Foreskin fibroblast (primary cell): ENCODE measurements at places on chromosomes 7 and 10.
A peak's percentile ranks its signal among the peaks of the same experiment; 100 is the strongest.

DNA sequence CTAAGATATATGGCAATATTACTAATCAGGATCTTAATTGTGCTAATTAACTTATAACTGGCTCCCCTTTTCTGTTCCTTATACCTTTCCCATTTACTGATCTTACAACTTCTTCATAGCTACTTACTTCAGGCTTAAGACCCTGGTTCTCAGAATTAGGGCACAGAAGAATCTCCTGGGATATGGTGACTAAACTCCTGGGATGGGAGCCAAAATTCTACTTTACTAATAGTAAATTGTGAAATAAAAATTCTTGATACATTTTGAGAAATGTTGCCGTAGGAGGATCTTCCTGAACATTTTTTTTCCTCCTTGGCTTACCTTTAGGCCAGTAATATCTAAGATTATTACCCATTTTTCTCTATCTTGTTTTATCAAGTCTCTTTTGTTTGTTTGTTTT is 309.5 kb downstream of the ATRNL1 start:
- peak; percentile 83 for DNase-seq

- DNase-seq, result no peak
These were observed 35.9 kb upstream of the HDAC9 start for GRCh38 chr7:18459484-18460245.

GRCh38 chr7:116451957-116452729 is 47.4 kb upstream of the CAV2 start:
- DNase-seq, result no peak

- DNase-seq, result no peak
These were observed 975.2 kb upstream of the GHITM start for GRCh38 chr10:83164156-83164555.

GRCh38 chr7:104883248-104883717 is 130.7 kb upstream of the KMT2E start:
- DNase-seq, result no peak

- no peak for DNase-seq
These were observed 46.2 kb downstream of the RGS10 start for GRCh38 chr10:119496273-119496672.

DNA sequence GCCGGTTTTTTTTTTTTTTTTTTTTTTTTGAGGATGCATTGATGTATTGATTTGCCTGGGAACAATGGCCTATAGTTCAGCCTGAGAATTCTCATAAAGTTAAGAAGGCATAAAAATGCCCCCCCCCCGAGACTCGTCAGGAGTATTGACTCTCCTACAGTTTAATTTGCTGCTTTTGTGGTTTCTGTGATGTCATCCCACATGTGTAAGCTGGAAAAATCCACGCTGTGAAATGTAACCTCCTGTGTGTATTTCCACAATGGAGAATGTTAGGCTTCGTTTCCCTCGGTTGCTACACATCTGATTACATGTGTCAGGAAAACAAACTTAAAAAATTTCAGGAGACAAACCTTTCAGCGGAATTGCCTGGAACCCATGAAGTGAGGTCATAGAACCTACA is 117.9 kb downstream of the FANK1 start:
- peak; percentile 68 for DNase-seq

DNA sequence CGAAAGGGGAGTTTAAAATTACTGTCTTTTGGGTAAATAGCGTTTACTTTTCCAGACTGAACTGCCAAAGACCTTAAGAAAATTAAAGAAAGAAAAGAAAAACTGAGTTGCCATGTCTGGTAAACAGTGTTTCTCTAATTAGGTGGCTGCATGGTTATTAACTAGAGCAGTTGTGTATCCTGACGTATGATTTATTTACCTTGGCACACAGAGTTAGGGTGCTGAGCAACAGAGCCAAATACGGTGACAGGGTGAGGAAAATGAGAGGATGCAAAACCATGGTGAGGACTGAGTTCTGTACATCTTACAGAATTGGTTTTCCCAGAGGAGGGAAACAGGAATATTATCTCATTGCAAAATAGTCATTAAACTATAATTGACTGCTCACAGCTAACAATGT is 546.4 kb upstream of the FZD8 start:
- DNase-seq, result no peak

DNA sequence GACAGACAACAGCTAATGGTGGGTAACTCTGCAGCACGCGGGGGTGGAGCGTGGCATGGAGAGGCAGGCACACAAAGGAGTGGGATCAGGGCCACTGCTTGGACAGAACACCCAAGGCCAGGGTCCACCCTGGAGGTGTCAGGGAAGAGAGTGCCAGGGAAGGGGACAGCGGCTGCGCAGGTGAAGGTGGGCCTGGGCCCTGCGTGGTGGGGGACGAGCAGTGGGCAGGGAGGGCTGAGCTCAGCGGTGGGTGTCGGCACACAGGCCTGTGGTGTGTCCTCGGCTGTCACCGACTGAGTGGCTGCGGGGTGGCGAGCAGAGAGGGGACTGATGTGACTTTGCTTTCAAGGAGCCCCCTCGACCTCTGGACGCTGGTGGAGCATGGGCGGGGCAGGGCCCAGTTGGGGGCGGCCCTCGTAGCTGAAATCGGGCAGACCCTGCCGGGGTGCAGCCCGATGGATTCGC is 8.4 kb upstream of the SCART1 start:
- DNase-seq, result no peak

DNA sequence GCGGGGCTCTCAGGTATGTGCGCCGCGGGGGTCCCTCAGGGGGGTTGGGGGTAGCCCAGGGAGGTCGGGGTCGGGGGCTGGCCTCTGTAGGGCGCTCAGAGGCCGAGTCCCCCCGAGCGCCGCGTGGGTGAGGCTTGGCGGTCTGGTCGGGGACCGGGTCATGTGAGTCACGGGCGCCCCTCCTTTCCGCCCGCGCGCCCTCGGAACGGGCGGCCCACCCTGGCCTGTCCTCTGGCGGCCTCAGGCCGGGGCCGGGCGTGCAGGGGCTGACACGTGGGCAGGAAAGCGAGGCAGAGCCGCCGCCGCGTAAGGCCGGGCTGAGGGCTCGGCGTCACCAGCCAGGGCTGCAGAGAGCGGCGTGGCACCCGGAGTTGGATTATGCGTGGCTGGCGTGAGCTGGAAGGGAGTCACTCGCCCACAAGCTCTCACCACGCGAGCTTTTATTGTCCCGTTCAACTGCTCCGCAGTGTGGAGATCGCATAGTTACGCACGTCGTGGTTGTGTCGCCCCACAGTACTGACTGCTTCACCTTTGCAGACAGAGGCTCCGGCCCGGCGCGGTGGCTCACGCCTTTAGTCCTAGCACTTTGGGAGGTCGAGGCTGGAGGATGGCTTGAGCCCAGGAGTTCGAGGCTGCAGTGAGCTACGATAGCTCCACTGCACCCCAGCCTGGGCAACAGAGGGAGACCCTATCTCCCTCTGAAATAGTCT is 385 bp downstream of the SHLD2 start:
- peak; percentile 86 for DNase-seq

DNA sequence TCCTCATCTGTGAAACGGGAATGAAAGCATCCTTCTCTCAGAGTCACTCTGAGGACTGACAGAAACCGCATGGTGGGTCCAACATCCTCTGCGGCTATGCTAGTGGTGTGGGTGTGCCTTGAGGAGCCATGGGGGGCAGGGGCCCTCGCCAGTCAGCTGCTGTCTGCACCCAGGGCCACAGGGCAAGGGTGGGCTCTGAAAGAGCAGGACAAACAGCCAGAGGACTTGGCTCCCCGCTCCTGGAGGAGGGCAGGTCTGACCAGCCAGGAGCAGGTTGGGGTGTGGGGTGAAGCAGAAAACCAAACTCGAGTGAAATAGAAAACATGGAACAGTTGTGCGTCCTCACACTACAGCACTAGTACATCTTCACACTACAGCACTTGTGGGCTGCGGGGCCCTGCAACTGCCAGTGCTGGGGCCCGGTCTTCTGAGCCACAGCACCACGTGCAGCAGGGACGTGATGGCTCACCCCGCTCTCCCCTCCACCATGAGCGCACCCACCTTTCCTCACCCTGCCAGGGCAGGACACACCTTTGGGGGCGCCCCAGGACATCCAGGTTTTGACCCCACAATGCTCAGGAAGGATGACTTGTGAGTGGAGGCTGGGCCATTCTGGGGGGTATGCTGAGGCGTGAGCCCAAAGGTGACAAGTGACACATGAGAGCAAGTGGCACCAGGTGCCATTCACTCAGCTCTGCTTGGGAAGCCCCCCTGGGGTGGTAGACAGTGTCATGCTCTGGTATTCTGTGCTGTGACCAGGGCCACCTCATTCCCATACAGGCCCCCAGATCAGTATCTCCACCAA is 96.1 kb upstream of the RET start:
- no peak for DNase-seq
